ENCODE measurements at places on chromosomes 11 and 22.

- no peak for DNase-seq
These were observed 94.7 kb upstream of the CLPB start for GRCh38 chr11:72529068-72529467.

- DNase-seq = no peak
These were observed 345.1 kb upstream of the C11orf87 start for GRCh38 chr11:109076870-109077269.

DNA sequence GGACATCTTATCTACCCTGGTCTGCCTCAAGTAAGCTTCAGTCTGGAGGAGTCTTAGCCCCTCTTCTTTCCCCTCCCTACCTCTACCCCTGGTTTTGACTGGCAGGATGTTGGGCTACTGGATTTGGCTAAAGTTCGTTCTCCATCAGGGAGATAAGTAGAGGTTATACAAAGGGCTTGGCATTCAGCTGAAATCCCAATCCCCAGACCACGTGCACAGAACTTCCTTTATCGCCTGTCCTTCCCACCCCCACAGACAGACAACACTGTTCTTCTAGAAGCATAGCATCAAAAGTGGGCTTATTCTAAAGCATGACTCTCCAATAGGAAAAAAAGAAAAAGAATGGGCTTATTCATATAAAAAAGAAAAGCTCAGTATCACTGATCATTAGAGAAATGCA lies 7.8 kb downstream of the PRG3 start:
- DNase-seq = no peak

DNA sequence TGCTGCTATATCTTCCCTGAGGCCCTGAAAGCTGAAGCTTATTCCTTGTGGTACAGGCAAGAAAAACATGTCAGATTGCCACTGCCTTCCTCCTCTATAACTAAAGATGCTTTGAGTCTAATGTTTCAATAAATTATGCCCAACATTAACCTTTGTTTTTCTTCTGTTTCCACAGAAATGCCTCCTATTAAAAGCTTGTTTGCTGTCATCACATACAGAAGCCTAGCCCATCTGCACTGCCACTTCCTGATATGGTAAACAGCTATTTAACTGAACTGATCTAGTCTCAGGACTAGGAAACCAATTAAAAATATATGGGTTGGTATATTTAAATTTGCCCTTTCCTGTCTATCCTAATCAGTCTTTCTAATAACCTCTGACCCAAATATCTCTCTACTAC lies 17.1 kb upstream of the CRTAM start:
- DNase-seq = no peak

- no peak for DNase-seq
These were observed 288.3 kb downstream of the TENM4 start for GRCh38 chr11:79152511-79152910.

DNA sequence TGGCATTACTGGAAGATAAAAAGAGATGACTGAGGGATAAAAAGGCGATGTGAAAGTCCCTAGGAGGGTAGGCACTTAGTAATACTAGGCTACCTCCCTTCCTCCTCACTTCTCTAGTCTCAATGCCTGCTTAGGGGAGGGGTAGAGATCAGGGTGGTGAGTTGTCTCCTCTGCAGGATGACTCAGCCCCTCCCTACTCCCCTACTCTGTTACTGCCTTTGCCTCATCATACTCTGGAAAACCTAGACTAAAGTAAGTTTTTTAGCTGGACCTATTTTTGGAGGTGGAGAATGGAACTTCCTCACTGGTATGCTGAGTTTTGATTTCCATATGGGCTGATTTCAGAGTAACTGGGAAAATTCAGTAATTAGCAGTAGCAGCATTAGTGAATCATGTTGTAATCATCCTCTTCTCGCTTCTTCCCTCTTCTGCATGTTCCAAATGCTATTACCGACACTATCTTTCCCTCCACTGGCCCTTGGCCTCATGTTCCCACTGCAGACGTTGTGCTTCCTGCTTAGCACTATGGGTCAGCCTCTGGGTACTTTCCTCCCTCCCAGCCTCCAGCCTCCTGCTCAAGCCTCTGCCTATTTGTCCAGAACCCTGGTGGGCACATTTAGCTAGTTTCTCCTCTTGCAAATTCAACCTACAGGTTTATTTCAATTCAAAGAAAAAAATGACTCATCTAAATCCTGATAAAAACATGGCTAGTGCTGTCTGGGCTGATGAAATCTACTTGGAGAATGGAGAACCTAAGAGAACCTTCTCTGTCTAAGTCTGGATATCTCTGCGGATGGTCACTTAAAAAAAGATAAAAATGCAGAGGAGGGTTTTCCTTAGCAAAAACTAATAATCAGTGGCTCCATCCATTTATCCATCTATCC lies 281.7 kb downstream of the ST3GAL4 start:
- DNase-seq = no peak

GRCh38 chr11:130144861-130145281 lies 14.7 kb upstream of the ST14 start:
- DNase-seq = no peak

DNA sequence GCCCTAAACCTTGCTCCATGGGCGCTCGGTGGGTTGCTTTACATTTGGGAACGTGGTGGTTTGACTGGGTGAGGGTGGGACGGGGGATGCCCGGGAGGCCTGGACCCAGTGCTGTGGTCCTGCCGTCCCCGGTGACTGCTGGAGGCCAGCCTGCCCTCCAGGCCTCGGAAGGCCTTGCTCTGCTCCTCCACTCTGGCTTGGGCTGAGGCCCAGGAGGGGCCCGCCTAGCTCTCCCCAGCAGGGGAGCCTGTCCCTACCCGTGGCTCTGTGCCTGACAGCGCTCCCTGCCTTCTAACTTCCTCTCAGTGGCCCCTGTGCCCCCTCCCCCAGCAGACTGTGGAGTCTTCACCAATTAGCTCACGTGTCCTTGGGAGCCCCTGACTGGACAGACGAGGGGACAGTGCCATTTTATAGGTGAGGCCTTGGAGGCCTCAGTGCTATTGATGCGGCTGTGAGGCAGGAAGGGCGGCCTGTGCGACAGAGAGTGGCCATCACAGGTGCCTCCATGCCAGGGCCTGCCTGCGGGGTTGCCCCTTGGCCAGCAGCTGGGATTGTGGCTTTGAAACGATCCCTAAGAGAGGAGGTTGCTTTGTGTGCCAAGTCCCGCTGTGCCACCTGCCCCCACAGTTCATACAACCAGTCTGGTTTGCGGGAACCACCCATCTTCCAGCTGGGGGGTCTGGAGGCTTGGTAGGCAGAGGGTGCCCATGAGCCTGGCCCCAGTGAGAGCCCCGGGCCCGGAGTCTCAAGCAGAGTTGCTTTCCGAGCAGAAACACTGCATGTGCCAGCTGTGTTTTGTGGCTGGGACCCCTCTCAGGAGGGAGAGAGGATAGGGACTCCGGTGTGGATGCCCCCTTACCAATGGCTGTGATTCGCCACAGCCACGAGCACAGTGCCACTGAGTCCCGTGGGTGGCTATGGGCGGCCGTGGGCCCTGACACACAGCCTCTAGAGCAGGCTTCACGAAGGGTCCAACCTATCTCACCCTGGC lies 17.7 kb downstream of the TPCN2 start:
- no peak for DNase-seq

DNA sequence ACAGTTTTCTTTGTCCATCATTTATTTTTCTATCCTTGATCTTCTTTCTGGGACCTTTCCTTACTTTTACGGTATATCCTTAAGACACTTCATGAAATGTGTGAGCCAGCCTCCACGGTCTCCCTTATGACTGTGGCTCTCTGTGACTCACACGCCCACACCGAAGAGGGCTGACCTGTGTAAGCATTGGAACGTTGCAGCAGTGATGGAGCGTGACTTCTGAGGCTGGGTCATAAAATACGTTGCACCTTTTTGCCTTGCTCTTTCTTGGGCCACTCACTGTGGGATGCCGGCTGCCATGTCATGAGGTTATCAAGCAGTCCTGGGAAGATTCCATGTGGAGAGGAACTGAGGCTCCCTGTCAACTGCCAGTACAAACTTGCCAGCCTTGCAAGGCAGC lies 96.3 kb upstream of the RAB1B start:
- DNase-seq = no peak

DNA sequence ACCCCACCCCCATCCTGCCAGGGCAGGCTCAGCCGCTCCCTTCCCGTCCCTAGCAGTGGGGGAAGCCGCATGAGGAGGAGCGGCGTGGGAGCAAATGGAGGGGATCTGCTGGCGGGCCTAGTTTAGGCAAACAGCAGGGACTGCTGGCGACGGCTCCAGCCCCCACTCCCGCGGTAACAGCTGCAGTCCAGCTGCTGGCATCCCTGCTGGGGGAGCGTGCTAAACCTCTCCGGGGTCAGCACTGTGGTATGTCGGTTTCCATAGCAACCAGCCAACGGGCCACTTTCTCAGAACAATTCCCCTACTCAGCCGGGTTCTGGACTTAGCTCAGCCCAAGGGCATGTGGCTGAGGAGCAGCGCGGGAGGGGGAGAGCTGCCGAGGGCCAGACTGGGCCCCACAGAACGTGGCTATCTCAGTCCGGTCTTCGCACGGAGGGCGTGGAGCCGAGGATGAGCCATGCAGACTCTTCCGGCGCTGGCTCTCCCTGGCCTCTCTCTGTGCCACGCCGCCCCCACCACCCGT lies 98.8 kb downstream of the PKNOX2 start:
- no peak for DNase-seq

- peak; percentile 54 for DNase-seq
These were observed 12.7 kb downstream of the MAFF start for GRCh38 chr22:38214302-38215056.

- no peak for DNase-seq
These were observed 118.2 kb upstream of the CRYBB3 start for GRCh38 chr22:25081409-25081824.

All from activated CD8-positive, alpha-beta memory T cell treated with anti-CD3 and anti-CD28 coated beads for 1 hour (primary cell).